Activated T-cell treated with anti-CD3 and anti-CD28 coated beads for 48 hours (primary cell): ENCODE measurements at places on chromosomes 2 and 18.

- no peak for DNase-seq
Observed at GRCh38 chr2:167331636-167332232, 443.5 kb downstream of the XIRP2 start.

DNA sequence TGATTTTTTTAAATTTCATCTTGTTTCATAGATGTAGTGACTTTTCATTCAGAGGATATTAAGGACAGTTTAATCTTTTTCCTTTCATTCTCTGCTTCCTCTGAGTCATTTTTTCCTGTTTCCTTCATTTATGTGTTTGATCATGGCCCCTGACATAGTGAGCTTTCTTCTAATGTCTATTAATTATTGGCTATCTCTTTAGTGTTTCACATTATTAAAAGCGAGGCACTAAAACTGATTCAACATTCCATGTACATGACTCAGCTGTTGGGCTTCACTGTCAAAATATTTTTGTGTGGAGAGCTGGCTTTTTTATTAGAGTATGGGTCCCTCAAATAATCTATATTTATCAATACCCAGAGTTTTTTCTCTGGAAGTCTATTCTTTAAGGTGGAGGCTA, 125.8 kb downstream of the THSD7B start:
- no peak for DNase-seq

DNA sequence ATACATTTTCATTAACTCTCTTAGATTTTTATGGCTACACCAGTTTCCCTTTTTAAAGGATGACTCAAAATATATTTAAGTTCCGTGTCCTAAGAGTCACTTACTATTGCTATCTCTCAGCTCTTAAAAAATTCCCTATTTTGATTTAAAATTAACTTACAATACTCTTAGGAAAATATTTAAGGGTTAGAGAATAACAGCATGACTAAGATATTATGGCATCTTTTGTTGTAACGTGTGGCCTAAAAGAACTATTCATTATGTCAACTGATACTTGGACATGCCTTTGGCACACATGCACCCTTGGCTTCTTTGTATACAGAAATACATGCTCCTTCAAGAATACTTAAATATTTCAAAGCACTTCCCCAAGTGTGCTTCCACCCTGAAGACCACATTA, 42.3 kb downstream of the SCN3A start:
- DNase-seq = no peak

GRCh38 chr2:176187899-176188773, at the start of gene HOXD1:
Gene HOXD1 (plus strand): TSS chr2:176188668. CDS start chr2:176188802, 134 bp downstream.
- DNase-seq = no peak

DNA sequence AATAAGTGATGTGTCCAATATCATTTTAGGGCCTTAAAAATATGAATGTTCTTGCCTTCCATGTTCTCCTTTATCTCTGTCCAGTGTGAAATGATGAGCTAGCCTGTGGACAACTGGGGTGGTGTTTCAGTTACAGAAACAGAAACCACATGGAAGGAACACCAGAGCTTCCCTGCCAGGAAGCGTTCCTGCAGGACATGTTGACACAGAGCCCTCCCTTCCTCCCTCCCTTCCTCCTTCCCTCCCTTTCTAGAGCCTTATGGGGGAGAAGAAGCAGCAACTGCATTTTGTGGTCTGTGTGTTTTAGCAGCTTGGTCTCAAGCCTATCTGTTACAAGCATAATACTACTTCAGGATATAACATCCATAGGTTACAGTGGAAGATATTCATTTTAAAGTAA, 539.7 kb upstream of the NETO1 start:
- DNase-seq = no peak

DNA sequence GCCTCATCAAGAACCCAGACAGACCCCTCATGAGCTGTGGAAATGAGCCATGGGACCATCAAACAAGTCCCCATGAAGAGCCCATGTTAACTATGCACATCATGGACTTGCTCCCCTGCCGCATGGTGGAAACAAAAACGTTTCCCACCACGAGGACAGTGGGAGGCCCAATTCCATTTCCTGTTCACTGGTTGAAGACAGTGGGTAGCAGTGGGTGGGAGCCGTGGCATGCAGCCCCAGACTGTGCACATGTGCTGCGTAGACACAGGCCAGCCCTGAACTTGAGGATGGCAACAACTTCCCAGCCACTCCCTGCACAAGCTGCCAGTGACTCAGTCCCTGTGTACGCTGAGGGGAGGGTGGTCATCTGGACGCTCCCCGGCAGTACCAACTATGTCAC, 108.4 kb upstream of the LMAN1 start:
- DNase-seq = no peak

DNA sequence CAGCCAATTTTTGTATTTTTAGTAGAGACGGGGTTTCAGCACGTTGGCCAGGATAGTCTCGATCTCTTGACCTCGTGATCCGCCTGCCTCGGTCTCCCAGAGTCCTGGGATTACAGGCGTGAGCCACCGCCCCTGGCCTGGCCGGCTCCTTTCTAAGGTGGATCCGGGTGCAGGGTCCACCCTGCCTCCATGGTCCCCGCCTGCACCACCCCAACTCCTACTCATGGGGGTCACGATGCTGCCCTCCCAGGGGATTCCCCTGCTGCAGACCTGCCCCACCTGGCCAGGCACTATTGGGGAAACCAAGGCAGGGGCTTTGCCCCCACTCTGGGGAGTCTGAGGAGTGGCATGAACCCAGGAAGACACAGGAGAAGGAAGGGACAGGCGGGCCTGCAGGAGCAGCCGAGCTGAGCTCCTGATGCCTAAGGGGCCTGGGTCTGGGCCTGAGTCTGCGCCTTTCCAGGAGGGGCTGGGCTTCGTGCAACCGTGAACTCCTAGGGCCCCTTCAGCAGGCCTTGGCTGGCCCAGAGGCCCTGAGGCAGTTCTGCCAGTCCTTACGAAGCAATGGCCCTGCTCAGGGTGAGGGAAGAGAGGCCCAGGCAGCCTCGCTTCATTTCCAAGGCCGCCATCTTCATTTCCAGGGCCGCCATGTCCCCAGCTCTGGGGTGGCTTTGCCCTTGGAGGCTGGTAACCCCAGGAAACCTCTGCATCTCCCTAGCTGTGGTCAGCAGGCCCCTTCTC, 67.2 kb upstream of the SMAD7 start:
- no peak for DNase-seq
